ENCODE measurements at places on chromosomes 5 and 9.

GRCh38 chr9:132585954-132586829, 3.8 kb downstream of the BARHL1 start:
- DNase-seq: no peak

- DNase-seq: no peak
Measured at GRCh38 chr5:74107899-74108298, 481.9 kb downstream of the ARHGEF28 start.

- DNase-seq: no peak
Measured at GRCh38 chr9:2050236-2050635, 35.1 kb downstream of the SMARCA2 start.

GRCh38 chr5:127074466-127074865, 1.2 kb upstream of the C5orf63 start:
- DNase-seq: no peak

DNA sequence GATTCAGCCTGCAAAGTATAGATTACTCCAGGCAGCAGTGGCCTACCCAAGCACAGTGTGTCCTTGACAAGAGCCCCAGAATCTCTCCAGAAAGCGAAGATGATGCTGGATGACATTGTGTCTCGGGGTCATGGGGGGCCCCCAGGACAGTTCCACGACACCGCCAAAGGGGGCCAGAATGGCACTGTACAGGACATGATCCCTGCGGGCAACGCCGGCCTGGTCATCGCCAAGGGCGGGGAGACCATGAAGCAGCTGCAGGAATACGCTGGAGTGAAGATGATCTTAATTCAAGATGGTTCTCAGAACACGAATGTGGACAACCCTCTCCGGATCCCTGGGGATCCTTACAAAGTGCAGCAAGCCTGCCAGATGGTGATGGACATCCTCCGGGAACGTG, 107.0 kb upstream of the MTAP start:
- DNase-seq: no peak

DNA sequence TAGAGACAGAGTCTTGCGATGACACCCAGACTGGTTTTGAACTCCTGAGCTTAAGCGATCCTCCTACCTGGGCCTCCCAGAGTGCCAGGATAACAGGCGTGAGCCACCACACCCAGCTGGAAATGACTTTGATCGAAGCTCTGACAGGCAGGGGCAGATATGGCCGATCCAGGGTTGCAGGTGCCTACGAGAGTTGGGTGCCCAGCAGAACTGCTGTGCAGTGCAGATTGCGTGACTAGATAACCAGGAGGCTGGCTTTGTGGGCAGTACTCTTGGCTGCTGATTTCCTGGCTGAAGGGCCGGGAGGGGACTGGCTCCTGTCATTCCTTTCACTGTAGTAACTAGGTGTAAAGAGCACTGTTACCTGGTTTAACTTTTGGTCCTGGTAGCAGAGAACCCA, 11.8 kb downstream of the TBC1D13 start:
- no peak for DNase-seq

- no peak for DNase-seq
Measured at GRCh38 chr5:15215056-15215455, 284.9 kb upstream of the FBXL7 start.

- no peak for DNase-seq
Measured at GRCh38 chr9:124684169-124684568, 86.9 kb downstream of the NR6A1 start.

DNA sequence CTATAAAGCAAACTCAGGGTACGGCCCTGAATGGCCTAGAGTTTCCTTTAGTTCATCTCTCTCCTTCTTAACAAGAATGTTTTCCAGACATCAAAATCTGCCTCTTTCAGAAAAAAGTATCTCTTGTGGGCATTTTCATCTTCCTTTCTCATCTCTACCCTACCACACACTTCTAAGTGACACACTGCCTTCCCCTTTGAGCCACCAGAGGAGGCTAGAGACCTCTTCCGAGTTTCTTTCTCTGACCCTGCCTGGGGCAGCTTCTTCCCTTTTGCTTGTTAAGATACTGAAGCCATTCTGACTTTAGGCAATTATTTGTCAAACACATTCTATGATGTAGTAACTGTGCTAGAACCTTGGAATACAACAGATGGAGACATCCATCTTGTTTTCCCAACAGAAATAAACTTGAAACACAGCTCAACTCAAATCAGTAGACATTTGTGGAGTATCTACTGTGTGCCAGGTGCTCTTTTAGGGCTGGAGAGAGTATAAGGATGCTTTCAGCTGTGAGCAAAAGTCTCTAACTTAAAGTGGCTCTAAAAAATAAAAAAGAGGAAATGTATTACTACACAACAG, 8.6 kb upstream of the SV2C start:
- DNase-seq: no peak

- peak; percentile 17 for DNase-seq
Measured at GRCh38 chr5:179123109-179123426, 62.9 kb downstream of the ZNF354C start.

DNA sequence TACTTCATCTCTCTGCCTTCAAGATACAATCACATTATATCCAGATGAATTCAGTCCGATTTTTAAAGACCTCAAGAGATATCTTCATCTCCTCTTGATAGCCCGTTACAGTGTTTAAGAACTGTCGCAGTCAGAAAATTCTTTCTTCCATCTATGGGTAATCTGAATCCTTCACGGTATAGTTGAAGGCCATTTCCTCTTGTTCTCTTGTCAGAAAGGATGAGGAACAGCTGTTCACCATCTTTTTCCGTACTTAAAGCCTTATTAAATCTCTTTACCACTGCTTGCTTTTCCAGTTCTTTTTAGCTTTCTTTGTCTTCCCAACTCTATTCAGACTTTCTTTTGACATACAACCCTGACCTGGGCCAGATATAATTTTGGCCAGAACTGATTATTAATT, 121.8 kb downstream of the XRCC4 start:
- no peak for DNase-seq

GRCh38 chr9:8857926-8858595, 1058.5 kb upstream of the DMAC1 start:
- DNase-seq: no peak

- DNase-seq: no peak
Measured at GRCh38 chr5:112649882-112650281, 87.8 kb upstream of the APC start.

DNA sequence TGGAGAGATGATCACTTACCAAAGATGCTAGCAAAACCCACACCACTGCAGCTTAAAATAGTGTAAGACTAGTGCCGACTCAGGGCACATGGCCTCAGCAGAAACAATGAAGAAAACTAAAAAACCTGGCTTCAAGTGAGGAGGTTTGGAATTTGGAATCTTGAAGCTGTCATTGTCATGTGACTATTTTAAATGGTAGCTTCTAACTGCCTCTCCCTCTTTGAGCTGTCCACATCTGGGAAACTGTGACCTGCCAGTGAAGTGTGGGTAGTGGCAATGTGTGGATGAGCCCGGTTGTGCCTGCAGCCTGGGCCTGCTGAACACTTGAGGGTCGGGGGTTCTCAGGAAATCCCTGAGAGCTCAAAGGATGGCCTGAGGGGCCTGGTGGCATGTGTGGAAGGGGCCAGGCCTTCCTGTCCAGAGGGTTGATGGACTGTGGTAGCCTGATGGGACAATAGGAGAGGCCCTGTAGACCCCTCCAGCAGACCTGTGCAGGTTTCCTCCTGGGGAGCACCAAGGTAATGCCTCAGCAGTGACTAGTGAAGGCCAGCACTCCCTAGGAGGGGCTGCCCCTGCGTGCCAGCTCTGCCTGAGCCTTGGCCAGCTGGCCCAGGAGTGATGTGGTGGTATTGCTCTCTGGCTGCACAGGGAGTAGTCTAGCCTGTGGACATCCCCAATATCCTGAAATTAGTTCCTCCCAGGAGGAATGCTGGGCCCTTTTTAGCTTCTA, 13.6 kb downstream of the USP20 start:
- DNase-seq: no peak

DNA sequence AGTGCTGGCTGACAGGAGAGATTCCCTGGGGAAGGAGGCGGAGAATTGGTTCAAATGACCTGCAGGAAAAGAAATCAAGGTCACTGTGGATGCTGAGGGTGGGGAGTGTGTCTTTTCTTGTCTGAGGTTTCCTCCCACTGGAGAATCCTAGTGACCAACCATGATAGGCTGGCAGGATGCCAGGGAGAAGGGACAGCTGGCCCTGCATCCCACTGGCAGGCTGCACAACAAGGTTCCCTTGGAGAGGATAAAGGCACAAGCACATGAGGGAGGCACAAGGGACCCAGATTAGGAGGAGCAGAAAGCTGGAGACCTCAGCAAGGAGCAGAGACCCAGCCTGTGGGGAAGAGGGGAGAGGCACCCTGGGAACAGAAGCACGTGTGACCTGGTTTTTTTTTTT, 11.4 kb upstream of the ZDHHC12 start:
- DNase-seq: no peak

GRCh38 chr5:149475777-149476176, 75.5 kb downstream of the CSNK1A1 start:
- DNase-seq: no peak

GRCh38 chr9:90724880-90725279, 76.7 kb upstream of the SYK start:
- no peak for DNase-seq

GRCh38 chr5:117982691-117983090, 1005.7 kb downstream of the DTWD2 start:
- no peak for DNase-seq

GRCh38 chr5:16784843-16785791, 151.0 kb downstream of the MYO10 start:
- peak; percentile 81 for DNase-seq

DNA sequence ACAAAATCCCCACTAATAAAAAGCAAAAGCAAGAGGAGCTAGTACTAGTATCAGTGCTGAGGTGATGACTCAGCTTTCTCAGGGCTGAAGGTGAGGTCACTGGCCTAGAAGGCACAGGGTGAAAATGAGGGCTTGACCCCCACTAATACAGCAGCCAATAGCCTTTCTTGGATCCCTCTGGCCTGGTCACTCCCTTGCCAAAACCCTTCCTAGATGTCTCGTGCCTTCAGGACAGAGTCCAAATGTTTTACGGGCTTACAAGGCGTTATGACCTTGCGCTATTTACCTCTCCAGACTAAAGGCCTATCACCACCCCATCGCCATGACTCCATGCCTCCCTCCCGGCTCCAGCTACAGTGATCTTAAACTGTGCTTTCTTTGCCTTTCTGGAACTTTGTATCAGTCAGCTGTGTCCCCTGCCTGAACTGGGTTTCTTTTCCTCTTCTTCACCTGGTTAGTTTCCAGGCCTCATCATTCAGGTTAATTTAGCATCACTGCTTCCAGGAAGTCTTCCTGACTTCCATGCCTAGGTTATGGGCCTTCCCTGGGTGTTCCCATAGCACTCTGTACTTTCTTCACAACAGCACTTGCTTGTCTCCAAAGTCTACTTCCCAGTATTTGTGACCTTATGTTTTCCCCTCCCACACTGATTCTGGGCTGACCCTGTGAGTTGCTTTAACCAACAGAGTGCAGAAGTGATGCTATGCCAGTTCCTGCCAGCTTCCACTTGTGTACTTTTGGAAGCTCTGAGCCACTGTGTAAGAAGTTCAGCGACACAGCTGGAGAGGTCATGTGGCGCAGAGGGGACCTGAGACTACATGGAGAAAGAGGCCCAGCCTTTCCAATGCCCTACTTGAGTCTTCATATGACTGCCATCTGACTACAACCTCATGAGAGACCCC, 4.2 kb upstream of the DELE1 start:
- no peak for DNase-seq

DNA sequence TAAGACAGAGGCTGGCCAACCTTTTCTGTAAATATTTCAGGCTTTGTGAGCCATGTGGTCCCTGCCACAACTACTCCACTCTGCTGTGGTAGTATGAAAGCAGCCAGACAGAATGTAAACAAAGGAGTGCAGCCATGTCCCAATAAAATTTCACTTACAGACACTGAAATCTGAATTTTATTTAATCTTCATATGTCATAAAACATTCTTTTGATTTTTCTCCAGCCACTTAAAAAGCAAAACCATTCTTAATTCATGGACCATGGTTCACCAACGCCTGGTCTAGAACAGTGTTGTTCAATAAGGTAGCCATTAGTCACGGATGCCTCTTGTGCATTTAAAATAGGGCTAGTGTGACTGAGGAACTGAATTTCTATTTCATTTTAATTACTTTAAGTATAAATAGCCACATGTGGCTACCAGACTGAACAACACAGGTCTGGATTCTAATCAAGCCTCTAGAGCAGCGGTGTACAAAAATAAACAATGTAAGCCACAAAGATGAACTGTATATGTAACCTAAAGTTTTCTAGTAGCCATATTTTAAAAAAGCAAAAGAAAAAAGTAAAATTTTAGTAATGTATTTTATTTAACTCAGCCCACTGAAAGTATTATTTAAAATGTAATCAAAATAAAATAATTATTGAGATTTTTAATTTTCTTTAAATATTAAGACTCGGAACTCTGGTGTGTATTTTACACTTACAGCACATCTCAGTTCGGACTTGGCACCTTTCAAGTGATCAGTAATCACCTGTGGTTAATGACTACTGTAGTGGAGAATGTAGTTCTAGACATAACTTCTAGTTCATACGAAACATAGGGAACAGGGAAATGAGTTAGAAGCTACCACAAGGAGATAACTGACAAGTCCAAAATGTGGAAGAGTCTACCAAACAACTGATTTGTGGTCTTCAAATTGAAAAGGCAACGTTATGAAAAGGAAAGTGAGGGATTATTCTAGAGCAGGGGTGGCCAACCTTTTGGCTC, 14.3 kb downstream of the GEMIN5 start:
- no peak for DNase-seq

DNA sequence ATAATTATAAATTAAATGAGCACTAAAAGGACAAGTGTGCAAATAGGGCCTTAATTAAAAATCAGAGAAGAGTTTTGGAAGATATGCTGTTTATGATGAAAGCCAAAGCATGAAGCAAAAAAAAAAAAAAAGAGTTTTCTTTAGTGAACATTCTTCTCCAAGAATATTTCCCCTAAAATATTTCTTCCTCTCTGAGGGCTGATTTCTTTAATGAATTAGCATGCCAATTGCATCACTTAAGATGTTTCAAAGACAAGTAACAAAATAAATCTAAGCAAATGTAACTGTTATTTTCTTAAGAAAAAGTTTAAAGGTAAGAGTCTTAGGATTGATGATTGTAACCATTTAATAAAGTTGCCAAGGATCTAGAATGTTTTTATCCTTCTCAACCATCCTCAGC, 81.6 kb upstream of the MPDZ start:
- DNase-seq: no peak

DNA sequence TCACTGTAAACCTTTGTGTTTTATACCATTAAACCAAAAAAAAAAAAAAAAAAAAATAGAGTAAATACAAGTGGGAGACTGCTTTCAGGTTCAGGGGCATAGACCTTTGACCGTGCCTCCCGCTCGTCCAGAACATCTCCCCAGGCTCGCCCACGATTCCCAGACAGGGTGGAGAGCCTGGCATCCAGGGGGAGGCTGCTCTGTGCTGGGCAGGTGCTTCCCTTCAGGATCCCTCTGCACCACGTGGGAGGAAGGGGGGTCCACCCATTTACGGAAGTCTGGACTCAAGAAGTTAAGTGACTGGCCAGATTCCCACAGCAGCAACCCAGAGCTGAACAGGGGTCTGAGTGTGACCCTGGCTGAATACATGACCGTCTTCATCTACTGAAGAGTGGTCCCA, 125.4 kb upstream of the LMX1B start:
- DNase-seq: no peak

Measured in activated effector memory CD4-positive, alpha-beta T cell treated with anti-CD3 and anti-CD28 coated beads, Interleukin-2, amount 50 U/mL, for 16 hours (primary cell).